ENCODE measurements at places on chromosomes 6 and 20.

GRCh38 chr6:163054641-163055040 is 326.9 kb downstream of the PACRG start:
- DNase-seq, result no peak

DNA sequence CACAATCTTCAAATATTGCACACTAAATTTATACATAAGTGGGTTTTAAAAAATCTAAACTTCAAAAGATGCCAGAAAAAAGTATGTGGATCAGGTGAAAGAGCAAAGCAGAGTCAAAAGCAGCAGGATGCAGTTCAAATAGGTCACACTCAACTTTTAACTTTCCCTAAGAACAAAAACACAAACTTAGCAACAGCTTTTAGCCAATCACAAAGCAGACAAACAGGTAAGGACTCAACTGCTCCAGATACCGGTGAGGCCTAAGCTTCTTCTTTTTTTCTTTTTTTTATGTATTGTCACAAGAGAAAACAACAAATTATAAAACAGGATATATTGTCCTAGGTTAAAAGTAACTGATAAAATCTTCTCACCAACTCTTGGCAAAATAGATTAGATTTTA is 74.7 kb downstream of the SESN1 start:
- DNase-seq, result peak; percentile 72

GRCh38 chr6:71333050-71333449 is 44.4 kb downstream of the OGFRL1 start:
- DNase-seq, result no peak

GRCh38 chr6:43793154-43793874 is 23.3 kb downstream of the VEGFA start:
- DNase-seq, result no peak

GRCh38 chr20:44780226-44780625 is 30.1 kb downstream of the RIMS4 start:
- DNase-seq, result peak; percentile 17

- peak; percentile 58 for DNase-seq
Measured at GRCh38 chr6:90216072-90216977, 80.3 kb downstream of the BACH2 start.
